Stimulated activated naive CD4-positive, alpha-beta T cell treated with Interleukin-2 at 50 U/mL for 16 hours (primary cell): ENCODE measurements at places on chromosomes 4 and X.

DNA sequence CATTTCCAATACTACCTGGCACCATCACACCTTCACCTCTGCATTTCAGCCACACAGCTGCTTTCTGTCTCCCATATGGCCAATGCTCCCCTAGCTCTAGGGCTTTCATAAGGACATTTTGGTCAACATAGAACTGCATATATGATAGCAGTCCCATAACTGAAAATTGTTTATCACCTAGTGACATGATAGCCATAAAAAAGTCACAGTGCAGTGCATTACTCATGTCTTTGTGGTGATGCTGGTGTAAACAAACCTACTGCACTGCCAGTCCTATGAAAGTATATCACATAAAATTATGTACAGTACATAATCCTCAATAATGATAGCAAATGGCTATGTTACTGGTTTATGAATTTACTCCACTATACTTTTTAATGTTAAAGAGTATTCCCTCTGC lies 221.0 kb downstream of the NAF1 start:
- no peak for DNase-seq

DNA sequence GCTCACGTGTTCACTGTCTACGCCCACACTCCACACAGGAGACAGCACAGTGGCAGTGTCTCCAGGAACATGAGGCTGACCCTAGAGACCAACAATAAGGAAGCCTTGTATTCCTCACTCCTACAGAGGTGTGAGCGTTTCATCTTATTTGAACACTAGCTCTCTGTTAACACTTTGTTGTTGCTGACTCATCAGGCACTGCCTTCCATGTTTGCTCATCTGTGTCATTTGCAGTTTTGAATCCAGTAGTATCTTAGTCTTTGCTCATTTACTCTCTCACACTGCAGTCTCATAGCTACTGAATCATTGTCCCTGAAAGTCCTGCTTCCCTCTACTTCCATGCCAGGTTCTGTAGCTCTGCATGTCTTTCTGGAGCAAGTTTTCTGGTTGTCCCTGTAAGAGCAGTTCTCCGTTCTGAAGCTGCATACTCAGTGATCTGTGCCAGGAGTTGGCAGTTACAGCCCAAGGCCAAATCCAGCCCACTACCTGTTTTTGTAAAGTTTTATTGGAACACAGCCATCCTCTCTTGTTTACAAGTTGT lies 80.3 kb upstream of the DCLK2 start:
- DNase-seq = no peak

DNA sequence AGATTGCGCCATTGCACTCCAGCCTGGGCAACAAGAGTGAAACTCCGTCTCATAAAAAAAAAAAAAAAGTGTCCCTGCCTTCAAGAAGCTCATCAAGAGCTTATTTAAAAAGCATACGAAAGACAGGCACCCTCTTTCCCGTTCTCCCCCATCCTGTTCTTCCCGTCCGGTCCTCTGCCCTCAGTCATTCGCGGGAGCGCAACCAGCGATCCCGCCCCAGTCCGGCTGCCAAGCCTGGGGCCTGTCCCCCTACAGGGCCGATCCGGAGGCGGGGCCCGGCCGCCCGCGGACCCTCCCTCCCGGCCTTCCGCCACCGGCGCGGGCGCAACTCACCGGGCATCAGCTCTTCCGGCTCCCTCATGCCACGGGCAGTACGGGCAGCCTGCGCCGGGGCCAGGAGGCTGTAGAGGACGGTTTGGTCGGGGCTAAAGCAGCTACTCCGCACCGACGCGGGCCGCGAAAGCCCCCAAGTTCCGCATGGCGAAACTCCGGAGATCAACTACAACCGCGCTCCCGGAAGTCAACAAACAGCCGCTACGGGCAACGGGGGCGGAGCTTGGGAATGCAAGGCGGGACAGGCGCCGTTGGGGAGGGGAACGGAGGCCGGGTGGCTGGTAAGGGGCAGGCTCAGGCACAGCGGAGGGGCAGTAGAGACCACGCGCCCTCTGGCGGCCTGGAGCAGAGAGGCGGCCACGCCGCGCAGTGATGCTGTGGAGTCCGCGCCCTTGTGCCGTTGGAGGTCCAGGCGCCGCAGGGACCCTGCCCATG lies at the start of gene RPGR:
Gene RPGR, minus strand, starts transcription at position 503 of the 768 bp plus-strand sequence. Its CDS starts 142 bp downstream, at position 361.
- peak; percentile 91 for DNase-seq

- DNase-seq = no peak
Observed at GRCh38 chr4:188976644-188977115, 837.4 kb downstream of the TRIML1 start.

GRCh38 chr4:85793233-85793585 lies 318.3 kb downstream of the ARHGAP24 start:
- DNase-seq = no peak
